ACHN (cell line): ENCODE measurements at places on chromosomes 3 and 15.

DNA sequence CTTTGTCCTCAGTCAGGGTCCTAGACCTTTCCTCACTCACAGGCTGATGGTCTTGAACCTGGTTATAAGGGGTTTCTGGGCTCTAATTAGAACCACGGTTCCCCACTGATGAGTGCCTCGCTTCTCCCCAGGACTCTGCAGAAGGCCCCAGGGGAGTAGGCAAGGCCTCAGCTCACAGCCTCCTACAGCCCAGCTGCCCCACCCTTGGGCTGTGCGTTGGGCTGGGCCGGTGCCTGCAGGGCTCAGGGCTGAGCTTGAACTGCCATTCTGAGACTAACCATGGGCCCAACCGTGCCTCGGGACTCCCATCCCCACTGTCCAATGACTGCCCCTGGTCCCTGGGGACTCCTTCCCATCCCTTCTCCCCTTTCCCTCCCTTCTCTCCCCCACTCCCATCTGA lies 25.6 kb downstream of the CLEC3B start:
- DNase-seq, result no peak

GRCh38 chr15:88401996-88402656 lies 65.1 kb downstream of the MRPL46 start:
- DNase-seq, result no peak

GRCh38 chr3:99503350-99503749 lies 135.0 kb upstream of the COL8A1 start:
- no peak for DNase-seq

DNA sequence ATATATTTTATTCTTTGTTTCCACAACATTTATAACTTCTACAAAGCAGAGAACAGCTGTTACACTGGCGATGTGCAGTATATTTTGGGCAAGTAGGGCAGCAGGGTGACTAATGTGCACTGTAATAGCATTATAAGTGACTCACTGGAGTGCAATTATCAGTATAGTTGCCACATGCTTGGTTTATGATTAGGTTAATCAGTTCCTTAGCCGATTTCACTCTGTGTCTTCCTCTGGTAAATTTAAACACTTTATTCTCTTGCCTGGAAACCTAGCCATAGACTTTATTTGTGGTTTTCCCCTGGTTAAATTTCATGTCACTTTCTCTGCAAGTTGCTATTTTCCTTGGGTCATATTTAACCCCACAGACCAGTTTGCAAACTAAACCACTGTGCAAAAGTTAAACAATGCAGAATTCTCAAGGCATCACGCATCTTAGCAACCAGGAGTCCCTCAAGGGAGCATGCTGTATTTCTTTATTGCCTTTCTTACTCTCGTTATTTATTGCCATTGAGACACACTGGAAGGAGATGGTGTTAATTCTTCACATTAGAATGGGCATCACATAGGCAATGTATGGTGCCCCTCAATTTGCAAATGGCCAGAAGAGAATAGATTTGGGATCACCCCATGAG lies 690.2 kb upstream of the DPPA4 start:
- DNase-seq, result peak; percentile 20

- DNase-seq, result no peak
These were observed 554.8 kb downstream of the TUSC7 start for GRCh38 chr3:117264204-117264994.

DNA sequence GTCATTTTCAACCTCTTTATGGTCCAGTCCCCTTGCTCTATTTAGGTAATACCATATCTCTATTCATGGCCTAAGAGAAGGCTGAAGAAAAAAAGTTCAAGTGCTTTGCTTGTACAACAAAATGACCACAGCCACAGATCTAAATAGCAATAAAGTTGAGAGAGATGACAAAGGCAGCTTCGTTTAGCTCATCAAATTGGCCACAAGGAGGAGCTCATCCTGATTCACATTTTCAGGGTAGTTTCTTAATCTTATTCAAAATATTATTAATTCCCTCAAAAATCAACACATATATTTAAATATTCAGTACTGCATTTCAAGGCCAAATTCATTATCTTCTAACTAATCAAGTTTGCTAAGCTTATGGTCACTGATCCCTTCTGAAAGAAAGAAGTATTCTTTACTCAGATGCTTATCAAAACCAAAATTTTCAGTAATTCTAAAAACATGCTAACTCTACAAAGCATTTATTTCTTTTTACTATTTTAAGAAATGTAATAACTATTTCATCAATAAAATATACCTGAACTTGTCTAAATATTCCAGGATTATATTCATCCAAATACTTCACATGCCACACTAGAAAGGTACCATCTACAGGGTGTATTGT lies 85.5 kb downstream of the DMXL2 start:
- DNase-seq, result peak; percentile 18

DNA sequence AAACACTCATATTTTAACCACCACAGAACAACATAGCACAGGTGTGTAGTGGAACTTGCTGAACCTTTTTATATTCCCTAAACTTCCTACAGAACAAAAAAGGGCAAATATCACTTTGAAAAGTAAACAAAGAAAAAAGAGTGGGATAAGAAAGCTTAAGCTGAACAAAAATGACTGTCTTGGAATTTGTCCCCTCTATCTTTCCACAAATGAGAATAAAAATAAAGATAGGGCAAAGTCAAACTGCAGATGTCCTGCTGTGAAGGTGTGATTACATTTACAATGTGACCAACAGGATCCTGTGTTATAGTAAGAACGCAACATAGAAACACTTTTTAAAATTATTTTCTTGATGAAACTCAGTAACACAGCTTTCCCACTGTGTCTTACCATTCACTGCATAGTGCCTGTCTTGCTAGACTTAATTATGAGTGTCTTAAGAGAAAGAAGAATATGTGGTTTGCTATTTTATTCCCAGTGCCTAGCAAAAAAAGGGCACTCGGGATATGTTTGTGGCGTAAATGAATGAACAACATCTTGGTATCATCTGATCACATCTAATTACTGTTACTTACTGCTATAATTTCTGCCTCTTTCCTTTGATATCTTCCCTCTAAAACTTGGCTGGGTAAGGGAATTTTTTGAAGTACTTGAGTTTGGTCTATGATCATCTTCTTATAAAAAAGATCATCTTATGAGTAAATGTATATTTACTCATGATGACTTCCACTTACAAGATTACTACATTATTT lies 67.5 kb downstream of the DENND4A start:
- DNase-seq, result no peak

DNA sequence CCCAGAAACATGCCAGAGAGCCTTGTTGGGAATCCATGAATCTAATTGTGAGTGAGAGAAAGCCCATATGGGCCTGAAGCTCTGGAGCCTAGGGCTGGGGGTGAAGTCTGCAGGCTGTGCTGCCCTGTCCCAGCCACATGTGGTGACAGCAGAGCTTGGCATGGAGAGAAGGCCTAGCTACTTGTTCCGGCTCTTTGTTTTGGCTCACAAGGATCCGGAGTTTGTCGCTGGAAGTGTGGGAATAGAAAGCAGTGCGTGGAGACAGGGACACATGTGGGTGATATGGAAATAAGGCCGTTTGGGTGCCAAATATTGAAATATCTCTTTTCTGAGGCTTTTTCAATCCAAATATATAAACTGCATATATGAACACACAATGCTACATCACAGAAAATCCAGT lies 78.2 kb downstream of the CLSTN2 start:
- no peak for DNase-seq

- DNase-seq, result no peak
These were observed 272.9 kb downstream of the TIGIT start for GRCh38 chr3:114566767-114567166.

DNA sequence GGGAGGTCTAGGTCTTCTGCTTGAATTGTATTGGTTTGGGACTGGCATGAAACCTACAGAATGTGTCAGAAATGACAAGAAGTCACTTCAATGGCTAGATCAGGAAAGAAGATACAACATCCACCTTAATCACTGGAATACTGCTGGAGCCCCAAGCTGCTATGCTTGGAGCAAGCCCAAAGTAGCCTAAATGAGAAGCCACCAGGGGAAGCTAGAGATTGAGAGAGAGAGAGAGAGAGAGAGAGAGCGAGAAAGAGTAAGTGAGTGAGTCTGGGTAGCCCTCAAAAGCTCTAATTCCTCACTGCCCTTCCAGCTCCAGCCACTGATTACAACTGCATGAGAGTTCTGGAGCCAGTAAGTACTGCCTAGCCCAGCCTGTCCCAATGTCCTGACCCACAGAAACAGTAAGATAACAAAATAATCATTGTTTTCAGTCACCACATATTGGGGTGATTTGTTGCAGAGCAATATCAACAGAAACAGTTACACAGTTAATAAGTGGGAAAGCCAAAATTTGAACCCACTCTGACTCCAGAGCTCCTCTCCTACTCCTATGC lies 529.2 kb upstream of the GOLIM4 start:
- no peak for DNase-seq

- DNase-seq, result no peak
These were observed 2.2 kb downstream of the SATB1 start for GRCh38 chr3:18422972-18423371.

GRCh38 chr3:73021301-73021835 lies 24.8 kb downstream of the PPP4R2 start:
- DNase-seq, result no peak

GRCh38 chr15:99167640-99168039 lies 62.8 kb downstream of the SYNM start:
- no peak for DNase-seq

GRCh38 chr3:1477669-1478068 lies 384.8 kb downstream of the CNTN6 start:
- no peak for DNase-seq

- DNase-seq, result peak; percentile 65
These were observed 10.5 kb upstream of the BUB1B start for GRCh38 chr15:40150163-40150925.

DNA sequence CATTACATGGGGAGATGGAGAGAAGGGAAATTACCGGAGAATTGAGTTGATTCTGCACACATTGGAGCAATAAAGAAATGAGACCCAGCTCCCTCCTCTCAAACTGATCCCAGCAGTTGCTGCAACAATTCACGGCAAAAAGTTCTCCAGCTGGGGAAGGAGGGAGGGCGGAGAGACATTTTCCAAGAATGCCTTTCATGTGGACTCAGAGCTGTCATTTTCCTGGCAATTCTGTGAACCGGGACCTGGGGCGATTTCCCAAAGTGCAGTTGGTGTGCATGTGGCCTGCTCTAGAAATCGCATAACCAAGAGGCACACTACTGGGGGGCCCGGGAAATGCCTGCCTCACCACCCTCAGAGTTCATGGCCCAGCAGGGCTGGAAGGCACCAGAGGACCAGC lies 48.7 kb upstream of the IREB2 start:
- DNase-seq, result no peak

- no peak for DNase-seq
These were observed 244.5 kb downstream of the RBMS3 start for GRCh38 chr3:29525254-29525881.

- DNase-seq, result no peak
These were observed 86.9 kb upstream of the TCF12 start for GRCh38 chr15:56831467-56832005.

DNA sequence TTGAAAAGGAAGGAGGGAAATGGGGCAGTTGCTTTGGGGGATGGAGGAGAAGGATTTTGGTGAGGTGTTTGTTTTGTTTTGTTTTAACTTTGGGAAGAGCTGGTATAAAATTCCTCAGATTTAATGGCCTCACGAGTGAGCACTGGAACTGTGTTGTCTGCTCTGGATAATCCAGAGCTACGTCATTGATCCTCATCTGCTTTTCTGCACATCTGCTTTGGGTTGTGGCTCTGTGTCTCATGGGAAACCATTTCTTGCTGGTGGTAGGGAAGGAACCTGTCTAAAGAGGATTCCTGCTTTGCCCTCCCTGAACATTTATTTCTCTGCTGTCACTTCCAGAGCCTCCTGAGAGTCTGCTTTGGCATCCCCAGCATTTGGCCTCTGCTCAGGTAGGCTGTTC lies 3.1 kb downstream of the SNRK start:
- no peak for DNase-seq

GRCh38 chr3:119146578-119147375 lies 812 bp downstream of the TEX55 start:
- DNase-seq, result no peak

GRCh38 chr3:182349951-182350517 lies 443.3 kb upstream of the ATP11B start:
- no peak for DNase-seq

DNA sequence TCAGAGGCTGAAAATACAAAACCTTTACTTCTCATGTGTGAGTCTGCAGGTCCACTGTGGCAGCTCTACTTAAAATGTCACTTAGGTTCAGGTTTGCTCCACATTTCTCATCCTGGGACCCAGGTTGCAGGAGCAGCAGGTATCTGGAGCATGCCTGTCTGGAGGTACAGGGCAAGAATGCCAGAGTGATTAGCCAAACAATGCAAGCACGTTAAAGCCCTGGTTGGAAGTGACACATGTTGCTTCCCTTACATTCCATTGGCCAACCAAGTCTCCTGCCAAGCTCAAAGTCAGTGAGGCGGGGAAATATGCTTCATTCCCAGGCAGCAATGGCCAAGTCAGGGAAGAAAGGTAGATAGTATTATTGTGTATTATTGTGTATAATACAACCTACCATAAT lies 76.8 kb upstream of the ARL6 start:
- peak; percentile 31 for DNase-seq

GRCh38 chr15:39474657-39475056 lies 106.2 kb upstream of the THBS1 start:
- DNase-seq, result no peak

DNA sequence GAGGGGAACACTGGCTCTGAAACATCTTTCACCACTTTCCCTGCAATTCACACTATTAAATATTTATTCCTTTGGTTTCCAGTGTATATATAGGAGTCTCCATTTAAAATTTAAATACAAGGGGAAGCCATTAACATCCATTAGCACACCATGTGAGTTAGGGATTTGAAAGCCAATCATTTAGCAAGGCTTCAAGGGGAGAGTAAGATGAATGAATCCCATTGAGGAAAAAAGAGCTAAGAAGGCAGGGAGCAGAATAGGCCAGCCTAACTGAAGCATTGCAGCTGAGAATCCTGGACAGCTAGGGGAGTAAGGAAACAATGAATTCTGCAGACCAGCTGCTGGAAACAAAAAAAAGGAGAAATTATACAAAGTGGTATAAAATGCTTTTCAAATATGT lies 426.1 kb downstream of the IL5RA start:
- DNase-seq, result no peak

DNA sequence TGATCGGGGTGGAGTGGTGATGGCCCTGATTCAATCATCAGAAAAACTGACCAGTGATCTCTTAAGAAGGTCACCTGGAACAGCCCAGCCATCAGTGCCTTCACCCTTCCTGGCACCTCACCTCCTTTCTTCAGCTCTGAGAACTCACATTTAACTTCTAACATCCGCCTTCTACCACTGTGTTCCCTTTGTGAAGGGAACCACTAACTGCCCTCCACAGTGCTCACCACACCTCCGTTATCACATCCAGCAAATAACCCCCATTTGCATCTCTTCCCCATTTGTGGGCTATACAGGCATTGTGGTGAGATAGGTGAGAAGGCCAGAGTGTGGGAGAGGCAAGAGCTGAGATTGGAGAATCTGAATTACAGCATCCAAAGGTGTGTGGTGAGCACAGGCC lies 107.4 kb downstream of the PLCL2 start:
- no peak for DNase-seq
